Left ventricle myocardium superior (tissue), 1 donor: ENCODE measurements at places on chromosomes 7 and 10. TPM values are rescaled to one million over a fixed set of nuclear protein-coding genes. Genes with fewer than 3 reads are reported as not detected.
A peak's percentile ranks its signal among the peaks of the same experiment; 100 is the strongest.

DNA sequence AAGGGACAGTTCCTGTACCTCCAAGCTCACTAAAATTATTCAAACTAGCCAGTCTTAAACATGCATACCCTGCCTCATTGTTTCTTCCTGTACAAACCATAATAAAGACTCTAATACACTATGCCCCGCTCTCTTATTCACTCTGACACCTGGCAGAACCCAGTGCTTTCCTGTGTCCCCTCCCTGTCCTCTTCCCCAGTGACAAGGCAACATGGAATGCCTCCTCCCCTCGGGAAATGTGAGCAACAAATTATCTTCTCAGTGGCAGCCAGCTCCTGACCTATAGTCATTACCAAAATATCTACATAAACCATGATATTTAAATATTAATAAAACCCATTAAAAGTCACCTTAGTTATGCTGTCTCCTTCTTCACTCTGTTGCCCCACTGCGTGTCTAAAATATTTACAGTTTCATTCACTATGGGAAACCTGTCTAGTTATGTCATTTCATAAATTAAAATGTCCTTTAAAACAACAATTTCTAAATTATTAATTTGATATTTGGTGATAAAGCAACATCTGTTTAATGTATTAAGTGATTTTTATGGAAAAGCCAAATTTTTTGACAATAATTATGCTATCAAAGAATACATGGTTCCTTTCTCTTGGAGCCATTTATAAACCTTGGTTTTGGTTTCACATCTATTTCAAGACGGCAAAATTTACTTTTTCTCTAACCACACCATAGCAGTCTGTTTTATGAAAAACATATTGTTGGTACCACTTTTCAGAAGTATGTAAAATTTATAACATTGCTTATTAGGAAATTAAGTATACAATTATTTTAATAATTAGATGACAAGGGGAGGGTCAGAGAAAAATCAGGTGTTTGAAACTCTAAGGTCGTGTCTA lies 1355.2 kb downstream of the XPNPEP1 start:
- DNase-seq, result no peak

DNA sequence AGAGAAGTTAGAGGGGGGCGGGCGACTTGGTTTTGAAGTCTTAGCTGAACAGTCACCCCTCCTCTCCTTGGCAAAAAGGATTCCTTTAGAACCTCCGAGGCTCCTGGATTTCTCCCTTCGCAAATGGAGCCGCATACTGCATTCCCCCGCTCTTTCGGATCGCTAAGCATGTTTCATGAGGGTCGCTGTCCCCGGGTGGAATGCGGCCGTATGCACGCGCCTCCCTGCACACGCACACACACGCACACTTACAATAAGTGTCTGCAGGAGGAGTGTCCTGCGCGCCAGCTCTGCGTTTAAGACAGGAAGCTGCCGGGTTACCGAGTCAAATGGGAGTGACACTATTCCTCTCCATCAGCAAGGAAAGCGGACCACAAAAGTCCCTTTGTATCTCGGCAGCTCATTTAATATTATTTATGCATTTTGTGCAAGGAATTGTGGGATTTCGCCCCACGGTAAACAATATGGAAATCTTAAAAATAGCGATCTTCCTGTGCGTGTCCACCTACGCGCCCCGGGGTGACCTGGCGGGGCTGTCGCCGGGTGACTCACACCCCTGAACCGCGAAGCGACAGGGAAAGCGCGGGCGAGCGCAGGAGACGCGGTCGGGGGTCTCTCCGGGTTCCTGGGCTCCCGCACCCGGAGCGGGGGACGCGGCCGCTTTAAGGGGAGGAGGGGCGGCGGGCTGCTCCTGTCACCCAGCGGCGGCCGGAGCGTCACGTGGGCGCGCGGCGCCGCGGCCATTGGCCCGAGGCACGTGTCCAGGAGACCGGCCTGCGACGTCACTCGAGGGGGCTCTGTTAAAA lies 988 bp upstream of the EN2 start:
- peak; percentile 78 for DNase-seq

DNA sequence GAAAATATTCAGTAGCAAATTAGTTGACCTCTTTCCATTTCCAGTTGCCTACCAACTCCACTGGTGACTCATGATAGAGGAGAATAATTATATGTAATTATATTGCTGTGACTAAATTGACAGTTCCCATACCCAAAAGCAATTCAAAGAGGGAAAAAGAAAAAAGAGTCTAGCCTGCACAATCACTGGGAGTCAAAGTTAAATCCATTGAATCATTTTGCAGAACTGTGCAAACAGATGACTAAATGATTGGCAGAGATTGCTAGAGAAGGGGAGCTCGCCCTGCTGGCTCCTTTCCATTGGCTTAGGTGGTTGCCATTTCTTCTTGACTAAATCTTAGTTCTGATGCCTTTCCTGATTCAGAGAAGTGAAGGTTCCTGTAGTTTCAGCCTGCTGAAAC lies 1228.6 kb upstream of the SORCS1 start:
- DNase-seq, result no peak

DNA sequence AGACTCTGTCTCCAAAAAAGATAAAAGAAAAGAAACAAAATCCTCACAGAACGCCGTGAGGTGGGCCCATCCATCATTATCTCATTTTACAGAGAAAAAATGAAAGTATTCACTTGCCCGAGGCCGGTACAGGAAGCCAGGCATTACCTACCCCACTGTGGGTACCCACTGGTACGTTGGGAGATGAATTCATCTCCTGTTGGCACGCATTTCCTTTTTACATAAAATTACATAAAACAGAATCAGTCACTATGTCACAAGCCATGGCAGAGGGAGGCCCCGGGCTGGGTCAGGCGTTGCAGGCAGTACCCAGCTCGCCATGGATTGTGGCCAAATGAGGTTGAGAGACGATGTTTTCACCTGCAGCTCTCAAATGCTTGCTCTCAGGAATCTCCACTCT lies 38.6 kb upstream of the TNRC18 start:
- DNase-seq, result no peak

Gene LRRC61
- 3.7 TPM for total RNA-seq

Gene CCL24
- total RNA-seq, result 0.47 TPM
